ENCODE measurements at places on chromosomes 2 and 18. TPM values are rescaled to one million over a fixed set of nuclear protein-coding genes. Genes with fewer than 3 reads are reported as not detected.

- DNase-seq: no peak
These were observed 183.0 kb upstream of the REV1 start for GRCh38 chr2:99672766-99673350.

DNA sequence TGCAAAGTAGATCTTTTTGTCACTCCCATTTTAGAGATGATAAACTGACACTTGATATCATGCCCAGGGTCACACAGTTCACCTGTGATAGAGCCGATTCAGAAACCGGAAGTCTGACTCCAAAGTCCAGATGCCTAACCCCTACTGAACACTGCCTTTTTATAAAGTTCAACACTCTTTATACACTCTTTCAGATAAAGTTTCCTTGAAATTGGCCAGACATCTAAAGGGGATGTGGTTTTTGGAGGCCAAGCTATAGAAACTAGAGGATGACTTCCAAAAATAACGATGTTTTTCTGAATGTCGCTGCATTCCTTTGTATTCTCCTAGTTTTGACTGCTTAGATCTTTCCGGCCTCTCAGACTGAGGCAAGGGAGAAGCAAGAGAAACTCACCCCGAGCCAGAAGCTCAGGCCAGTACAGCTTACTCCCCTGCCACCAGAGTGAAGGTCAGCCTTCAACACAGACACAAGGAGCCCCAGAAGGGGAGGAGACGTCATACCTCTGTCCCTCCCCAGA, 61.8 kb downstream of the NRP2 start:
- no peak for DNase-seq

GRCh38 chr2:42560899-42561298, 7.5 kb upstream of the MTA3 start:
- DNase-seq: no peak

DNA sequence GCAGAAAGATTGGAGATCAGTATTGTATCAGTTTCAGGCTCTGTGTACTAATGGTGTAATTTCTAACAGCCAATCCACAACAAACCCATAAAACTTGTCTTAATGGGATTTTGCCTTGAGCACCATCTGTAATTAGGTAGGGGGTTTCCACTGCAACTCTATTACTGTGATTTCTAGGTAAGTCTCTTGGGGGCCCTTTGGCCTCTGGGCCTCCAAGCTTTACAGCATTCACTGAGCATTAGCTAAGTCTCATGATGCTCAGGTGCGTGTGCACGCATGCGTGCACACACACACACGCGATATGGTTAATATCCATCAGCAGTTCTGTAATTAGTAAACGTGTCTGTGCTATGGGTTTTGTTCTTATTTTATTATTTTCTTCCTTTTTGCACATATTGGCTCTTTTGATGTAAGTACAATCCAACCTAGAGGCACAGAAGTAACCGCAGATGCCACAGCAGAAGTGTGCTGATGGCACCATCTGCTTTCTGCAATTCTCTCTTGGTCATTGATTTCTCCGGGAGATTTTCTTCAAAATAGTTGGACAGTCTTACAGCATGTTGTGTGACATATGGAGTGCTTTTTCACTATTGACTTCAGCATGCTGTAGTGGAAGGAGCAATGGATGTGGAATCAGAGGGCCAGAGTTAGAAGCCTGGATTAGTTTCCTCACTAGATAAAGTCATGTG, 592.0 kb downstream of the LRRTM4 start:
- DNase-seq: no peak

DNA sequence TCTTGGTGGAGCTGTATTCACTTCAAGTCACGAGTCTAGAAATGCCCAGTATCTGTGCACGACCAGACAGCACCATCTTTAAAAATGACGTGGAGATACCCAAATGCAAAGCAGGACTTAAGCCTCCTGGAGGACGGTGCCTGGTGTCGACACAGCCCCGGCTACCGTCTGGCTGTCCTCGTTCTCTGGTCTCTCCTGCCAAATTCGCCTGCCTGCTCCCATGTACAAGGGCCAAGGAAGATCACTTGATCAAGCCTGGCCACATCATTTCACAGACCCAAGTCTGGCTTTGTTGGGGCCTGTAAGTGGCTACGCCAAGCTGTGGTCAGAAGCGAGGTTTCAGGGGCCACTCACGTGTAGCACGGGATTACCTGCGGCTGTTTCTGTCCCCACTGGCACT, 9.4 kb downstream of the ODC1 start:
- DNase-seq: no peak

DNA sequence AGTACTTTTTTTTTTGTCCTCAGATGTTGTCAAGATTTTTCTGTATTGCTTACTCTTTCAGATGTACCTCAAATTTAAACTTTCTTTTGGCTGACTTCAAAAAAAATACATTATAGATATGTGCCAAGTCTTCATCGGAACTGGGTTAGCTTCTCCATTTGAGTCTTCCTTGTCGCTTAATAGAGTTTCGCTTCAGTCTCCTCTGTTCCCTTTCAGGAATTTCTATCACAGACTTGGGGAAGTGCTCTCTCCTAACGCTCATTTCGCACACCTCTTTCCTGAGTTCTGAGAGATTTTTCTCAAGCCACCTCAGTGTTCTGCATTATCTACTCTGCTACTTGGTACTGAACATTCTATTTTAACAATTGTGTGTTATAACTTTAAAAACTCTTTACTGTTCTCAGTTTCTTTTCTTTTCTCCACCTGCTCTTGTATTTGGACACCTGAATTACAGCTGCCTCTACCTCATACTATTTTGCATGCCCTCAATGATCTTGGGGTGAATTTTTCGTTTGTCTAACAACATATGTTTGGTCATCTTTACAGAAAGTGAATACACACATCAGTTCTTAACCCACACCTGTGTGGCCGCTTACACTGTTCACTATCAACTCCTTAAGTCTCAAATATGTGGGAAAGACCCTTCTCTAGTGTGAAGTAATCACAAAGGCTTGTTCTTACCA, 16.5 kb downstream of the PTPN2 start:
- DNase-seq: no peak

DNA sequence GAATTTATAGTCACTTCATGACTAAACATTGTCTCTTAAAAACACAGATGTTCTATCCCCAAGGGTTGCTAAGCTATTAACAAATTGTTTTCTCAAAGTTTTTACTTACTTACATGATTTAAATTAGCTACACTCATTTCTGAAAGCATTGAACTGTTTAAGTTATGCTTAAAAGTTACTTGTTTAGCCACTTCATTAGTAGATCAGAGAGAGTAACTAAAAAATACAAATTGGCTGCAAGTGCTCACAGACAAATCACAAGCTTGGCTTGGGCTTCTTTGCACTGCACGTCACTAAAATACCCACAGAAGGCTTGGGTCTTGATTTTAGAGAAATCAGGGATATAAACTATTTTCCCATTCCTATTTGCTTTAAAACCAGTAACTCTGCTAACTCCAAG, 114.1 kb upstream of the SMAD7 start:
- DNase-seq: no peak

- DNase-seq: no peak
These were observed 65.9 kb downstream of the INSIG2 start for GRCh38 chr2:118154176-118154575.

- no peak for DNase-seq
These were observed 309.5 kb downstream of the NDUFA10 start for GRCh38 chr2:239715606-239716005.

DNA sequence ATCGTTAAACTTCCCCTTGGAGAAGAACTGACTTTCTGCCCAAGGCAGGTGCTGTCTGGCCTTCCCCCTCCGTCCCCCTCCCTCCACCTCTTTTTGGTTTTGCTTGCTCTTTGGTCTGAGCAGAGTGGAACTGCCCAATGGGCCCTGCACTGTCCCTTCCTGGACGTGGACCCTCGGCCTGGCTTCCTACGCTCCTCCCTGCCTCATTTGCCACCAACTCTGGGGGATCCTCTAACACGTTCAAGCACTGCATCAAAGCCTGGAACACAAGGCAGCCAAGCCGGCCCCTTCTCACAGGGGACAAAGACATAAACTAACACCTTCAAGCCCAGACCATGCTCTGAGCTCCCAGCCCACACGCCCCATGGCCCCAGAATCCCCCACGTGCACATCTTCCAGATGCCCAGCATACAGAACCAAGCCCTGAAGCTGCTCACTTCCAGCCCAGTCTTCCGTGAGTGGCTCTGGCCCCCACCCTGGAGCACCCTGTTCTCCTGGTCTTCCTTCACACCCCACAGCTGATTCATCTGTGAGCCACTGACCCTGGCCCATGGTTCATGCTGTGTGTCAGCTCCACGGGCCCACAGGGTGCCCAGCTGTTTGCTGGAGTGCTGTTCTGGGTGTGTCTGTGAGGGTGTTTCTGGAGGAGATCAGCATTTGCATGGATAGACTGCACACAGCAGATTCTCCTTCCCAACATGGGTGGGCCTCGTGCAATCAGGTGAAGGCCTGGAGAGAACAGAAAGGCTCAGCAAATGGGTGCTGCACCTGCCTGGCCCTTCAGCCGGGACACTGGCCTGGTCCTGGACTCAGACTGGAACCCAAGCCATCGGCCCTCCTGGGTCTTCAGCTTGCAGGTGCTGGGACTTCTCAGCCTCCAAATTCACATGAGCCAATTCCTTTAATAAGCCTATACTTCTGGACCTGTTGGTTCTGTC, 247.1 kb upstream of the SALL3 start:
- DNase-seq: no peak

DNA sequence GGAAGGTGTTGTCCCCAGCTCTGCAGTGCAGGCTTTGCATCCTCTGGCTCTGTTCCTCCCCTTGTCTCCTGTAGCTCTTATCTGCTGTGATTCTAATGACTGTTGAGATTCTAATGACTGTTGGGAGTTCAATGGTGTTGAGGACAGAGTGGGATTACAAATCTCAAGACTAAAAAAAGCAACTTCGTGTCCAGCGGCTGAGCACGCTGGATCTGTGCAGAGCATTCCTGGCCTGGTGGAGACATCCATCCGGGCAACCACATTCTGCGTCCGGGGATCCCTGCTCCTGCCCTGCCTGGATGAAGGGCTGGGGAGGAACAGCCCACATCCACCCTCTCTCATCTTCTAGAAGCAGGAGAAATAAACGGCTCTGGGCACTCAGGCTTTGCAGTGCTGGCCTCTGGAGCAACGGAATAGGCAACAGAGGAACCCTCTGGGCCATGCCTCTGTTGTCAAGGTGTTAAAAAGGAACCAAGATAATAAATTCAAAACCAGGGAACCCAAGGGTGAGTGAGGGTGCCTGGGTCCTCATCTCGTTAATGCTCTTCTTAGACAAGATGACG, 106.7 kb upstream of the ASB18 start:
- DNase-seq: no peak

DNA sequence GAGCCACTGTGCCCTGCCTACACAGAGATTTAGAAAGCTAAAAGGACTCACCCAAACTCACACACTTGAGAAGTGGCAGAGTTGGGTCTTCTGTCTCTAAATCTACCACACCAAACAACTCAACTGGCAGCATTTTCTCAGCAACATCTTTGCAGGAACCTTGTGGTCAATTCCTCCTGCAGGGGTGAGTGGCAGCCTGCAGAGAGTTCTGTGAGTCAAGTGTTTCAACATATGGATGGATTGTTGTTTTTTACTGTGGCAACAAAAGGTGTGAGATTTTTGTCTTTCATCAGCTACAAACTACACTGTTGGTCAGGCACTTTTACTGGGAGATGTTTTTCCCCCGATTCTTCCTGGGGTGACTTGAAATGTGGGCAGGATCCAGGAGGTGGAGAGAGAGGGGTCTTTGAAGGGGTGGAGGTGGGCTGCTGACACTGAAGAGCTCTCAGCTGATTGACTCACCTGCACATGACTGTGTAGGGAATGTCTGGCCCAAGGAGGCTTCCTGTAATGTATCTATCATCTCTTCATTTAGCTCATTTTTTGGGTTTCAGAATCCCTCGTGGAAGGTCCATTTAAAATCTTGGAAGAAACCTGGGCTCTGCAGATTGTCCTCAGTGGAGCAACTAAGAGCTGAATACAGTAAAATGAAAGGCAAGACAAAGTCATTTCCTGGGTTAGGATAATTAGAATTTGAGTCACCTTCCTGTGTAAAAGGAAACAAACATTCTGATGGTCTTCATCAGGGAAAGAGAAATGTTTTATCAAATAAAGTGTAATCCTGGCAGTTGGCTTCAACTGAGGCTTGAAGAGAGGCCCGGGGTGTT, 98.6 kb downstream of the MSH2 start:
- no peak for DNase-seq

- DNase-seq: no peak
These were observed 7.4 kb upstream of the MOB1A start for GRCh38 chr2:74186038-74186437.

DNA sequence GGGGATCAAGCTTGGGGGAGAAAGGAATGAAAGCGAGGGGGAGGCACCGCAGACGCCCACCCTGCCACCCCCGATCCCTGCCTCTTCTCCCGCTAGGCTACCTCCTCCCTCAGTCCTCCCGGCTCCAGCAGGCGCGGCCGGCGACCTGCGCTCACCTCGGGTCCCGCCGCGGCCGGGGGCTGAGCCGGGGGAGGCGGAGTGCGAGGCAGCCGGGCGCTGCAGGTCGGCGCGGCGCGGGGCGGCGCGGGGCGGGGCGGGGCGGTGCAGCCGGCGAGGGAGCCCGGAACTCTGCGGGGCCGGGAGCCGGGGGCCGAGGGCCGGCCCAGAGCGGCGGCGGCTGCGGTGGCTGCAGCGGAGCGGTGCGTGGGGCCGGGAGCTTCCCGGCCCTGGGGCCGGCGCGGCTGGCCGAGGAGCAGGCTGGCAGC, 477 bp downstream of the ACVR1 start:
- no peak for DNase-seq

DNA sequence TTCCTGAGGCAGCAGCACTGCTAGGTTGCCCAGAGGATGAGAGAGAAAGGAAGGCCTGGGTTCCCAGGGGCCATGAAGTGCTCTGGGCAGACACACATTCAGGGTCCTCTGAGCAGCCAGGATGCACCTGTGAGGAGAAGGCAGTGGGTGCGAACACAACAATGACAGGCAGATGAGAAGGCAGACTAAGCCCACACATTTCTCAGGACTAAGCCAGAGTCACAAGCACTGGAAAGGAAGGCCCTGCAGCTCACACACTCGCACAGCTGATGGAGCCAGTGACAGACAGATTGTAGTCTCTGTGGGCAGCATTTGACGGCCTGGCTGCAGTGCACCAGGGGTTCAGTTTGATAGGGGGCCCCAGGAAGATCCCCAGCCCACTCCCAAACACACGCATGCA, 61.8 kb downstream of the ARHGEF4 start:
- DNase-seq: no peak

GRCh38 chr2:217981084-217981730, 21.6 kb downstream of the TNS1 start:
- DNase-seq: no peak

GRCh38 chr18:11882636-11883035, 25.5 kb downstream of the MPPE1 start:
- no peak for DNase-seq

Gene MRPL44
- polyA plus RNA-seq: 17.6 TPM

Gene CCDC68
- polyA plus RNA-seq: 5.5 TPM

Gene SLC39A6
- polyA plus RNA-seq: 42.1 TPM

Gene ARHGAP25
- 4.4 TPM for polyA plus RNA-seq

Gene ACTR1B
- 93.2 TPM for polyA plus RNA-seq

Gene LAMA3
- 10.4 TPM for polyA plus RNA-seq

Gene PCARE
- polyA plus RNA-seq: 0.25 TPM

Gene NEB
- 0.29 TPM for polyA plus RNA-seq

Gene FTCDNL1
- 1.4 TPM for polyA plus RNA-seq

Gene ANKRD44
- 17.5 TPM for polyA plus RNA-seq
